ENCODE measurements at places on chromosomes 12 and 14. TPM values are rescaled to one million over a fixed set of nuclear protein-coding genes. Genes with fewer than 3 reads are reported as not detected.

Gene SLC2A3
- 4.5 TPM for total RNA-seq

Gene SPX
- total RNA-seq = 2.3 TPM

Gene ADAM21
- not detected for total RNA-seq

Gene MMP17
- 5.3 TPM for total RNA-seq

Gene MANSC1
- total RNA-seq = 4.3 TPM

Gene HVCN1
- total RNA-seq = 0.65 TPM

Gene CRIP1
- 1,412 TPM for total RNA-seq

Gene KLRC1
- not detected for total RNA-seq

Gene COX8C
- not detected for total RNA-seq

Gene PTPN11
- 52.3 TPM for total RNA-seq

Gene HELB
- total RNA-seq = 1.5 TPM

Gene MUCL1
- total RNA-seq = not detected

Gene ACSM4
- total RNA-seq = not detected

Gene NUAK1
- total RNA-seq = 8.5 TPM

Gene KRT79
- total RNA-seq = not detected

Gene FGFR1OP2
- total RNA-seq = 28.0 TPM

Gene TSPAN19
- total RNA-seq = not detected

Gene DACT1
- 0.42 TPM for total RNA-seq

Gene OAS1
- total RNA-seq = 68.6 TPM

Gene HOTAIR
- total RNA-seq = 0.23 TPM

Gene FAM186B
- 0.11 TPM for total RNA-seq

Gene LRIG3
- total RNA-seq = 5.1 TPM

Gene PTGDR
- not detected for total RNA-seq

Gene AKAP5
- total RNA-seq = 0.68 TPM

Gene ANKRD33
- not detected for total RNA-seq

Gene GCN1
- 61.1 TPM for total RNA-seq

Gene FAM90A1
- total RNA-seq = 0.10 TPM

Gene PTCSC3
- not detected for total RNA-seq

Gene CCDC184
- total RNA-seq = 3.6 TPM

Gene CCDC60
- not detected for total RNA-seq

Gene AICDA
- 0.31 TPM for total RNA-seq

Gene MSI1
- total RNA-seq = 0.50 TPM

Gene TAC3
- total RNA-seq = not detected

Gene BCL2L14
- not detected for total RNA-seq

Gene C12orf50
- not detected for total RNA-seq

Gene HAL
- total RNA-seq = 0.36 TPM

Gene IL22
- total RNA-seq = not detected

Gene RND1
- total RNA-seq = 7.4 TPM

Gene SERPINA10
- total RNA-seq = not detected

Gene MMP19
- 0.24 TPM for total RNA-seq

Gene NRXN3
- total RNA-seq = 1.0 TPM

Gene CCDC38
- total RNA-seq = not detected

Gene ADAMTS20
- total RNA-seq = not detected

Gene IGF1
- not detected for total RNA-seq

Gene NANOG
- total RNA-seq = not detected

Gene C14orf132
- total RNA-seq = 4.1 TPM

Gene MGST1
- total RNA-seq = 934 TPM

Gene FOXJ2
- total RNA-seq = 8.3 TPM

Gene SLCO1A2
- not detected for total RNA-seq
